ENCODE measurements at places on chromosomes 5 and 9.

- DNase-seq = no peak
Measured at GRCh38 chr5:142307146-142307890, 17.5 kb downstream of the SPRY4 start.

- DNase-seq = no peak
Measured at GRCh38 chr5:155598552-155598951, 585.0 kb downstream of the KIF4B start.

GRCh38 chr5:159135896-159136531 lies 36.3 kb upstream of the EBF1 start:
- DNase-seq = no peak

- no peak for DNase-seq
Measured at GRCh38 chr5:147568710-147569406, 59.0 kb upstream of the DPYSL3 start.
